CD8-positive, alpha-beta memory T cell (primary cell): ENCODE measurements at places on chromosomes 1 and 21.

- no peak for DNase-seq
Measured at GRCh38 chr1:80056179-80056578, 1049.6 kb upstream of the ADGRL4 start.

DNA sequence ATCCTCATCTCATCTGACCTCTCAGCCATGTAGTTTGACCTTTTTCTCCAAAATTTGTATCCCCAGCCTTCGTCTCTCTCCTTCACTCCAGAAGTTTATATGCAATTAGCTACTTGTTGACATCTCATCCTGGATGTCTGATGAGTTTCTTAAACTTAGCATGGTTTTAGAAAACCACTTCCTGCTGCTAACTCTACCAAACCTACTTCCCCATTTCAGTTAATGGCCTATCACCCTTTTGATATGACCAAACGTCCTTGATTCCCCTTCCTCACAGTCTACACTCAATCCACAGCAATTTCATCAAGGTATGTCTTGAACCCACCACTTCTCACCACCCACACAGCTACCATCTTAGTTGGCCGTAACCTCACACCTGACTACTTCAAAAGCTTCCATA is 121.9 kb downstream of the LRRC40 start:
- DNase-seq, result no peak

GRCh38 chr1:186654741-186655140 is 25.5 kb downstream of the PTGS2 start:
- no peak for DNase-seq

- DNase-seq, result no peak
Measured at GRCh38 chr1:178847396-178847849, 23.5 kb downstream of the ANGPTL1 start.

- no peak for DNase-seq
Measured at GRCh38 chr1:95554408-95554807, 320.4 kb downstream of the RWDD3 start.

DNA sequence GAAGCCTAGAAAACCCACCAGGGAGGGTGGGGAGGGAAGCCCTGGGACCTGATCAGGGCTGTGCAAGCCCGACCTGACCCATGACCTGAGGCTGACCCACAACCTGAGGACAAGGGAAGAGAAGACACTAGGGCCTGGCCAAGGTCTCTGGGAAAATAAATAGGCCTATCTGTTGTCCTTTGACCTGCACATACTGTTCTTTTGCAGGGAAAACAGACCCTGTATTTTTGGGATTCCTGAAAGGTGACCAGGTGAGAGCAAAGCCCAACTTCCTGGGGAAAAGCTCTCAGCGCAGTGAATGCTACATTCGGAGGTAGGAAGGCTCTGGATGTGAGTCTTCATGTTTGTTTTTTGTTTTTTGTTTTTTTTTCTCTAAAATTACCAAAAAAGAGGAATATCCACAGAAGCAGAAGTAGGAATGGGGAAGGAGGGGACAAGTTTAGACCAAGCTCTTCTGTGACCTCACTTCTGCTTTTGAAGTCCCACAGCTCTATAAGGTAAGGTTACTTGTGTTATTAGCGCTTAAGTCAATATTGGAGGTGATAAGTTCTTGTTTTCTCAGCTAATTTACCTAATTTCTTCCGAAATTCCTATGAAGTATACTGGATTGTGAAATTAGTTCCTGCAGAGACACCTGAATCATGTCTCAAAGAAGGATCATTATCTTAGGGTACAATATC is 26.2 kb upstream of the LYST start:
- DNase-seq, result no peak

DNA sequence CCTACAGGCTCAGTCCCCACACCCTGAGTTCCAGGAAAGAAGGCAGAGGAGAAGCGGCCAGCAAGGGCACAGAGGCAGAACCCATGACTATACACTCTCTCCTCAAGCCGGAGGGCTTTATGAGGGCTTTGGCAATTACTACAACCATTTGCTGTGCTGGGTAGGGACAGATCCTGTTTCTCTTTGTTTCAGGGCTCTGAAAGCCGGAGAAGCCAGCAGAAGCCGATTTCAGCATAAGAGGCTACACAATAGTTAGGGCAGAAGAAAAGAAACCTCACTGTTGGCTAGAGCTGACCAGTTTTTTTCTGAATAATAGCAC is 13.9 kb downstream of the GPR3 start:
- DNase-seq, result no peak

DNA sequence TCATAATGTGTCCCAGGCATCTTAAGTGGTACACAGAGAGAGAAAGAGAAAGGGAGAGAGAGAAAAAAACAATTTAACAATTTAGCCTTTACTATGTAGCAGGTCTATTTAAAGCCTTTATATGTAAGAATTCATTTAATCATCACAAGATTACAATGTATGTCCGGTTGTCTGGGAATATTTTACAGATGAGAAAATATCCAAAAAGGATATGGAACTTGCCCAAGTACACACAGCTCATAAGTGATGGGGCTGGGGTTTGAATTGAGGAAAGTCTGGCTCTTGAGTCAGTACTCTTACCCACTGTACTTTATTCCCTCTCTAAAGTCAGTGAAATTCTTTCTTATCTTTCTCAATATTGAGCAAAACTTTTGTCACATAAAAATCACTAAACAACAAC is 104.6 kb downstream of the LYPLAL1 start:
- DNase-seq, result no peak

DNA sequence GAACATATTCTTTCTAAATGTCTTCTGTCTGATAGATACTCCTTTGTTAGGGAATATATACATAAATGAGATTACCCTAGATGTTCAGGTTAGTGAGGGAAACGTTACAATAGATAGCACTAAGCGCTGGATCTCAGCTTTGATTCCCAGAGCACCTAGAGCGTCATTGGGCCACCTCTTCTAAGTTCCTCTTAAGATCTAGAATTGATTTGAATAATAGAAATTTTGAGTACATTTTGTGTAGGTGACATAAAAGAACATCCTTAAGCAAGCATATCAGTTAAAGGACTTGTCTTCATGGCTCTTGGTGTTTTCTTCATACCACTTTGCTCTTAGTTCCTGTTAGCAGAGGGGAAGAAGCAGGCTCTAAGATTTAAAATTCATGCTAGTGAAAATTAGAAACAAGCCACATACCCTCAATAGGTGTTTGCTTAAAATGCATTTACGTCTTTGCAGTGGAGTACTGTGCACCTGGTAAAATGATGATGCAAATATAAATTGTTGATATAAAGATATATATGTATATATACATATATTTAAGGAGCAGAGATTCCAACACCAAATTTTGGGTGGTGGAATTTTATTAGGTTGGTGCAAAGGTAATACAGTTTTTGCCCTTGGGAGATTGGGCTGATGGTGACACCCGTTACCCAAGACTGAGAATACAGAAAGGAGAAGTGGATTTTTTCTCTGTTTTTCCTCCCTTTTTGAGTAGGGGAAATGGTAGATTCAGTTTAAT is 47.1 kb downstream of the DYRK1A start:
- no peak for DNase-seq

GRCh38 chr1:163820226-163820625 is 498.5 kb downstream of the NUF2 start:
- DNase-seq, result no peak
